IgD-negative memory B cell (primary cell): ENCODE measurements at places on chromosomes 4 and X. TPM values are rescaled to one million over a fixed set of nuclear protein-coding genes. Genes with fewer than 3 reads are reported as not detected.

The DCAF4L1 gene
- polyA plus RNA-seq = not detected

The TMEM255A gene
- 0.33 TPM for polyA plus RNA-seq

The GPC3 gene
- polyA plus RNA-seq = 0.10 TPM

The NLGN4X gene
- polyA plus RNA-seq = not detected

The GLRA3 gene
- polyA plus RNA-seq = 0.98 TPM

The PORCN gene
- polyA plus RNA-seq = 11.9 TPM

The MTMR8 gene
- polyA plus RNA-seq = 1.7 TPM

The CLCN3 gene
- polyA plus RNA-seq = 8.1 TPM

The HSFX4 gene
- polyA plus RNA-seq = not detected

The USP27X gene
- polyA plus RNA-seq = 0.23 TPM

The SLC38A5 gene
- polyA plus RNA-seq = 9.3 TPM

The EGFL6 gene
- not detected for polyA plus RNA-seq

The GPR143 gene
- polyA plus RNA-seq = 0.20 TPM

The CT45A3 gene
- polyA plus RNA-seq = not detected

The FAM241A gene
- polyA plus RNA-seq = 1.2 TPM

The TMEM271 gene
- polyA plus RNA-seq = not detected

The ZNF157 gene
- polyA plus RNA-seq = 0.44 TPM

The DUSP21 gene
- polyA plus RNA-seq = not detected

The LEF1 gene
- polyA plus RNA-seq = 14.5 TPM

The AVPR2 gene
- polyA plus RNA-seq = not detected

The PNMA3 gene
- not detected for polyA plus RNA-seq

The LRP2BP gene
- 0.89 TPM for polyA plus RNA-seq

The PLK4 gene
- 1.6 TPM for polyA plus RNA-seq

The CSAG1 gene
- polyA plus RNA-seq = not detected

The KLHL4 gene
- polyA plus RNA-seq = not detected

The RTL3 gene
- not detected for polyA plus RNA-seq

The FAM53A gene
- polyA plus RNA-seq = 1.5 TPM

The ZNF330 gene
- 32.4 TPM for polyA plus RNA-seq

The SPANXN3 gene
- not detected for polyA plus RNA-seq

The ARMCX4 gene
- not detected for polyA plus RNA-seq

The SRPX gene
- not detected for polyA plus RNA-seq

The PTCHD1 gene
- not detected for polyA plus RNA-seq

The KLF8 gene
- 13.6 TPM for polyA plus RNA-seq

The STATH gene
- not detected for polyA plus RNA-seq
